ENCODE measurements at places on chromosomes 5 and 9. TPM values are rescaled to one million over a fixed set of nuclear protein-coding genes. Genes with fewer than 3 reads are reported as not detected.

Gene LRRC19
- not detected for total RNA-seq

Gene SUSD3
- total RNA-seq: not detected

Gene TNFSF15
- total RNA-seq: 0.90 TPM

Gene DPYSL3
- 20.2 TPM for total RNA-seq

Gene RPL35
- total RNA-seq: 1,146 TPM

GRCh38 chr9:130239363-130239695 is 26.2 kb upstream of the HMCN2 start:
- no peak for DNase-seq

DNA sequence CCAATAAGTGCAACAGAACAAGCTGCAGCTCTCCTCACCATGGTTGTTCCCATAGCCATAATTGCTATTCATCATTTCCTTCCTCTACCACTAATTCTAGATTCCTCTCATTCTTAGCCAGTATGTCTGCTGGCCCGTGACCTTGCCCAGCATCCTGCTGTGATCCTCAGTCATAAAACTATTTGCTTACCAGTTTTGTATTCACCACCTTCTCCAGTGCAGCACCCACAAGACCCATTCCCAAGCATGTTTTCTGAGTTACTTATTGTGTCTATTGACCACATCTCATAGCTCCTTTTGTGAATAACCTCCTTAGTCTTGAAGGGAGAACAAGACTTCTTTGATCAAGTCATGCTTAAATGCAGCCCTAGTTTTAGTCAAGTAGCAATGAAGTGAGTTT is 488.0 kb upstream of the CTNND2 start:
- no peak for DNase-seq

DNA sequence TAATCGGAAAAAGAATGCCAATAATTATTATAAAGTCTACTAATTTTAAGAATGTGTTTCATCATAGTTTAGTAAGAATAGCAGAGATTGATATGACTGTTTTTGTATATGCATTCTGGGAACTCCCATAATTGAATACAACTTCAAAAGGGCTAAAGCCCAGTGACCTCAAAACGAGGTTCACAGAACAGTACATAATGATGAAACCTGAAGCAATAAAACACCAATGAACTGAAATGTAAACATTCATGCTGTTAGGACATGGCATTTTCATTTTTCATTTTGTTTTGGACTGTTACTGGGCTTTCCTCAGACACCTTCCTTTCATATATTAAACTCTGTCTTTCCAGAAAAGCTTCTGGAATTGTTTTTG is 684 bp upstream of the JMY start:
- no peak for DNase-seq

DNA sequence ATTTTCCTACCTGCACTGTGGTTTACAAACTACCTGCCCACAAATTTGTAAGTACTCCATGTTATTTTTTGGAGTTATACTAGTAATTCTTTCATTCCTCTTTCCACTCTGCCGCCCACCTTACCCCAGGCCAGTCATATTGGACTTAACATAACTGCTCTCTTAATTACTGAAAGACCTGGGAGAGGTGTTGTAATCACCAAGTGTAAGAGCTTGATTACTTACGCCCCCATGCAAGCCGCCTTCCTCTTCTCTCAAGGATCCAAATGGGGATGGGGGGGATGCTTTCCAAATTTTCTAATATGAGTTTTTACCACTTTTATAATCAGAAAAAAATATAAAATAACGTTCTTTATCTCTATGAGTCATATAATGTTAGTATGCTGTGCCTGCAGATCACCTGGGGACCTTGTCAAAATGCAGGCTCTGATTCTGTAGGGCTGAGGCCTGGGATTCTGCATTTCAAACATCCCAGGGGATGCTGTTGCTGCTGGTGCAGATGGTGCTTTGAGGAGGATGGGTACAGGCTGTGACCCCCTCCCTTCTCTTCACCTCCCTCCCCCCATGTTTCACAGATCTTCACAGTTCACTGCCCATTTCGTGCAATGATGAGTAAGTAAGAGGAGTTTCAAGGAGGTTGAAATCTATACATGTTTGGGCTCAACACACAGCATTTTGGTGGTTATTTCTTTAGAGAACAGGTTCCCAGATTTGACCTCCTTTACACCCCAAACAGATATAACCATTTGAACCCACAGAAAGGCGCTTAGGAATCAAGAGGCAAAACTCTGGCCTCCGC is 87.3 kb downstream of the SEC61B start:
- DNase-seq: no peak

Data from dermis microvascular lymphatic vessel endothelial cell (primary cell).